ENCODE measurements at places on chromosomes 4 and X.

DNA sequence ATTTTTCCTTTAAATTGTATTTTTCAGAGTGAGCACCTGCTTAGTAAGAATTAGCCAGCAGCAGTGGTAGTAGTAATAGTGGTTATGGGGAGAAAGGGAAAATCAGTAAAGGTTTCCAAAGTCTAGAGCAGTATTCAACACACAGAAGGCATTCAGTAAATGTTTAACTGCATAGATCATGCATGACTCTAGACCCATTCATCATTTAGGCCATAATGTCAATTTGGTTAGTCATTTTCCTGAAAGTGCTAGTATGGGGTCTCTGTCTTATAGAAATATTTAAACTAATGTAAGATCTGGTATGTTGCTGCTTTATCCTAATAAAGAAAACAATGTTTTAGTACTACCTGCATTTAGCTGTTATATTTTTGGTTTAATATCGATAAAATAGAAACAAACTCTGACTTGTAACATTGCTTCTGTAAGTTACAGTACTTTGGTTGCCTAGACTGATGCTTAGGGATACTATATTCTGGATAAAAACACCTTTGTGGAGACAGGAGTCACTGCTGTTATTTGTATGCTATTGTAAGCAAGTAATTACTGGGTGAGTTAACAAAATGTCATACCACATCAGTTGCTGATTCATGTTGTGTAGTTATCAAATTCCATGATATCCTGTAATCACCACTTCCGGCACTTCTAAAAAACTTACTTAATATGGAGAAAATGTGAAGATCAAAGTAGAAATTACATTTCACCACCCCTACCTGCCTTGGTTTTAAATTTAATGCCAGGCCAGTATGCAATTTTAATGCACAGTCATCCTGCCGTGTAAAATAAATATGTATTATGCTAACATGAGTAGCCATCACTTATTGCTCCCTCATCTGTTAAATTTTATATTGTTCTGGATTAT, 115.8 kb upstream of the BMPR1B start:
- DNase-seq = no peak

- no peak for DNase-seq
Measured at GRCh38 chr4:172412851-172413580, 599.8 kb downstream of the GALNTL6 start.

DNA sequence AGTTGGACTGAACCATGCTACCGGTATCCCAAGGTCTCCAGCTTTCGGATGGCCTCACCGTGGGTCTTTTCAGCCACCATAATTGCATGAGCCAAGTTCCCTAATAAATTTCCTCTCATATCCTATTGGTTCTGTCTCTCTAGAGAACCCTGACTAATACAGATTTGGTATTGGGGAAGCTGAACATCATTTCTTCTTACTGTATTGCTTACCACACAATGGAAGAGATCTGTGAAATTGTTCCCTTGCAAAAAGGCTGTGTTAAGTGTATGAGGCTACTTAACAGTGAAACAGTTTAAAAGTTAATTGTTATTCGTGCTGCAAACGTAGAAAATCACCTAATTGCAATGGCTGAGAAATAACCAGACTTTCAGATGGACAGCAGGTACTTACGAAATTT, 34.0 kb downstream of the PLAC8 start:
- DNase-seq = no peak

GRCh38 chrX:80879916-80880315, 70.2 kb upstream of the BRWD3 start:
- no peak for DNase-seq

DNA sequence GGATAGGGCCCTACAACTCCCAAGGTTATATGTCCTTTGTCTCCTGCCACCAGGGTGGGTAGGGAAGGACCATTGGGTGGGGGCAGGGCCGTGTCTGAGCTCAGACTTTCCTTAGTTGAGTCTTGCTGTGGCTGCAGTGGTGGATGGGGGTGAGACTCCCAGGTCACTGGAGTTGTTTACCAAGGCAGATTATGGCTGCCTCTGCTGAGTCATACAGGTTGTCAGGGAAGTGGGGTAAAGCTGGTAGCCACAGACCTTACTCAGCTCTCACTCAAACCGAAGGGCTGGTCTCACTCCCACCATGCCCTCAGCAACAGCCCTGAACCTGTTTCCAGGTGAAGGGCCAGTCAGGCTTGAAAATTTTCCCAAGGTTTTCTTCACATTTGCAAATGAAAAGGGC, 58.8 kb upstream of the FAAH2 start:
- no peak for DNase-seq

DNA sequence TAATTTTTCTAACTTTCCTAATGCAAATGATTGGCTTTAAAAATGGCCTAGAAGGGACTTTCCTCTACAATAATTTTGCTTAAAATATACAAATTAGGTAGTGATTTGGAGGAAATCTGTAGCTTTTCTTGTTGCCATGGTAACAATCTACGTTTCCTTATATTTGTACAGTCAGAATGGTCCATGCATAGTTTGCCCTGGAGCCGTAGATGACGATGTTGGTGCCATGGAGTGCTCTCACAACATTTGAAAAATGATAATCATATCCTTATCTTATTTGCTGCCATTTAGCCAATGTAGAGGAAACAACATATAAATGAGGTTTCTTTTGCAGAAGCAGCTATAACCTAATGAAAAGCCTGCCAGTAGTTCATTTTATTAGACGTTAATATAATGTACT, 89.0 kb upstream of the NMU start:
- DNase-seq = no peak

DNA sequence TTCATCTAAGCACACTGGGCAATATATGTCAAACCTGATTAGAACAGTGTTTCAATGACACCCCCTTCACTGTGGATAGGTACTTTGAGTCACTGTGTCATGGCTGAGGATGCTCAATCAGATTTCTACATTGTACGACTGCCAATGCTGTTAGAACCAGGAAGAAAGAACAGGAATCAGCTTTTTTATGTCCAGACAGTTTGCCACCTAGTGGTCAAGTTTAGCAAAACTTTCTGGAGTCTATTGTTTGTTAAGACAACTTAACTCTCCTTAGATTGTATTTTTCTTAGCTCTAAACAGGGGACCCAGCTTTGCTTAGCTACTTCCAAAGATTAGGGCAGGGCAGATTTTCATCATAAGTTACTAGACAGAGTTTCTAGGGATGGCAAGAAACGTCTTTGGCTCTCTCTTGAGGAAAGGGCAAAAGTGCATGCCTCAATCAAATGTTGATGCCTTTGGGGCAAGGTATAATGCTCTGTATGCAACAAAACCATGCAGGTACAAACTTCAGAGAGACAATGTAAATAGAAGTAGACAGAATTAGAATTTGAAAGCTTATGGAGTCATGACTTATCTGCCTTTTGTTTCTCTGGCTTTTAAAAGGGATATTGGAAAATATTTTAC, 40.5 kb upstream of the BMP3 start:
- no peak for DNase-seq

GRCh38 chrX:48090123-48090522, 18.7 kb upstream of the ZNF630 start:
- no peak for DNase-seq

DNA sequence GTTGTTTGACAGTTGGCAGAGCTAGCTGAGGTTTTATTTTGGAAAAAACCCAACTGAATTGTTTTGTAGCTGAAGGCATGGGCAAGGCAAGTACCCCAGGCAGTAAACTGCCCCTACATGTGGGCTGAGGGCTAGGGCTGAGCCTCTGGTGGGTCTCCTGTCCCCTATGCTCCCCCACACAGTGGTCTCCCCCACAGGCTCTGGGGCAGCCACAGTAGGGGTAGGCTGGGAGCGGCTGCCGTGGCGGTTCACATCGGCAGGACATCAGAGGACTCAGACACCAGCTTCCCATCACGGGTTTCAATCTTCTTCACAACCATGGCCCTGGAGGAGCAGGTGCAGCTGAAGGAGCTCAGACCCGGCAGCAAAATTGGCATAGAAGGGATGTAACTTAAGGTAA, 10.7 kb upstream of the ALAS2 start:
- DNase-seq = no peak

DNA sequence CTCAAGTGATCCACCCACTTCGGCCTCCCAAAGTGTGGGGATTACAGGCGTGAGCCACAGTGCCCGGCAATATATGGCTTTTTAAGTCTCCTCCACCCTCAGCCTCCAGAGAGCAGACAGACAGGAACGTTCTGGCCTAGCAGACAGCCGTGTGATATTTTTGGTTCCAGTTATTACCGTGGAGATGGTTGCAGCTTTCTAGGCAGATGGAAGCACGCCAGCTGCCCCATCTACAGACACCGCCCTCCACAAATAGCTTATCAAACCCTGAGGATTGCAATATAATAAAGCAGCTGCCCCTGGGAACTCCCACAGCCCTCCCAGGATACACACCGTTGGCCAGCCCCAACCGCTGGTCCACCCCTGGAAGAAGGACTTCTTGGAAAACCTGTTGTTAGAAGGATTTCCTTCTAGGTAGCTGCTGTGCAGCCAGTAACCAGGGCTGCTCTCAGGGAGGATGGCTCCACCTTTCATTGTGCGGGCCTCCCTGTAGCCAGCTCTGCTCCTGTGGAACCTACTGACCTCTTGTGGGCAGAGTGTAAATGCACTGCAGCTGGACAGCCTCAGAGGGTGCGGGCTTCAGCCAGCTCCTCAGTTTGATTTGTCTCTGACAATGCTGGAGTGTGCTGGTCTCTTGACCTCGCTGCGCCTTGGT, 44.0 kb downstream of the SLC25A5 start:
- DNase-seq = no peak

DNA sequence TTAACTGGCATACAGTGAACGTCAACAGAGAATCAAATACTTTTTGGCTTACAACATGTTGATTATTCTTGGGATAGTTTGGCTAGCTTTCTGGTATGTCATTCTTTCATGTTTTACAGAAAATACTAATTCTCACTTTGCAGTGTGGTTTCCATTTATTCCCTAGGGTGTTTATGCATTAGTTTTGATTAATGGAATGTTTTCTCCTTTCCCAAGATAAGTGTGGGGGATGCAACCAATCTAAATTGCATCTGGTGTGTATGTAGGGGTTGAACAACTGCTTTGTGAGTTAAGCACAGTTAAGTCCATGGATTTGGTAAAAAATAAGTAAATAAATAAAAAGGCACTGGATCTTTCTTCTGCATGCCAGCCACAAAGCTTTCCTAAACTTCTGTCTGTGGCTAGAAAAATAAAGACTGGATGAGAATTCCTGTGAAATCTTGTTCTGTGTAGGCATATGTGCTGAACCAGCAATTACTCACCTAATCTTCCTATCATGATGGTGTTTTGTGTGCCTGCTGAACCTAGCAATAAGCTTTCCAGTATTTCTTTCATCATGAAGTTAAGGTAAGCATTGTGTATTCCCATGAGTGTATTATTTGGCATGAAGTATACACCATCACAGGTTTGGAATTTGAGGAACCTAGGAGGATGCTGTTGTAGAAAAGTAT, 50.6 kb upstream of the TENM3 start:
- DNase-seq = no peak

DNA sequence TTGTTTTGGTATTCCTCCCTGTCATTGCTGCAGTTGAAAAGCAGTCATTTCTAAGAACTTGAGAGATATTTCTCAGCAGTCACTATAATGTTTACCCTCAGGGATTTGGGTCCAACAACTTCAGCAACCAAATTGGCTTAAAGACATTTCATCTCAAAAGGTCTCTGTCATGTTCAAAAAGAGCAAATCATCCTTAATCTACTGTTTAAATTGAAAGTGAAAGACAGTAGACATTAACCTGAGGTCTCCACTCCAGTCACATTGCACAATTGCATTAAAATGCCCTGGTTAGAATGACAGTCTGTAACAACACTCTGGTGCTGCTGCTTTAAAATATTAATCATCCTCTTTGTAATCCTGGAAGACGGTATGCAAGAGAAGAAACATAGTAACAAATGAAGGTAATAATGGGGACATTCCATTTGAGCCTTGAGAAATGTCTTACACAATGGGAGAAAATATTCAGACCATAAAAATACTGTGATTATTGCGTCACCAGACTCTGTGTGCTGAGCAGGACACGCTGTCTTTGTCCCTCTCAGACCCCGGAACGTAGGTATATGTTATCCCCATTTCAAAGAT, 90.2 kb upstream of the UNC5C start:
- DNase-seq = no peak

GRCh38 chr4:147219145-147219544, 261.8 kb upstream of the EDNRA start:
- DNase-seq = no peak

GRCh38 chr4:57065730-57066482, 44.3 kb downstream of the IGFBP7 start:
- no peak for DNase-seq

Measured in T-helper 22 cell (primary cell).